ENCODE measurements at places on chromosomes 7 and 10.

GRCh38 chr7:8371742-8372141 lies 61.7 kb upstream of the NXPH1 start:
- DNase-seq, result no peak

- DNase-seq, result no peak
These were observed 7.2 kb downstream of the LBX1 start for GRCh38 chr10:101221963-101222531.

DNA sequence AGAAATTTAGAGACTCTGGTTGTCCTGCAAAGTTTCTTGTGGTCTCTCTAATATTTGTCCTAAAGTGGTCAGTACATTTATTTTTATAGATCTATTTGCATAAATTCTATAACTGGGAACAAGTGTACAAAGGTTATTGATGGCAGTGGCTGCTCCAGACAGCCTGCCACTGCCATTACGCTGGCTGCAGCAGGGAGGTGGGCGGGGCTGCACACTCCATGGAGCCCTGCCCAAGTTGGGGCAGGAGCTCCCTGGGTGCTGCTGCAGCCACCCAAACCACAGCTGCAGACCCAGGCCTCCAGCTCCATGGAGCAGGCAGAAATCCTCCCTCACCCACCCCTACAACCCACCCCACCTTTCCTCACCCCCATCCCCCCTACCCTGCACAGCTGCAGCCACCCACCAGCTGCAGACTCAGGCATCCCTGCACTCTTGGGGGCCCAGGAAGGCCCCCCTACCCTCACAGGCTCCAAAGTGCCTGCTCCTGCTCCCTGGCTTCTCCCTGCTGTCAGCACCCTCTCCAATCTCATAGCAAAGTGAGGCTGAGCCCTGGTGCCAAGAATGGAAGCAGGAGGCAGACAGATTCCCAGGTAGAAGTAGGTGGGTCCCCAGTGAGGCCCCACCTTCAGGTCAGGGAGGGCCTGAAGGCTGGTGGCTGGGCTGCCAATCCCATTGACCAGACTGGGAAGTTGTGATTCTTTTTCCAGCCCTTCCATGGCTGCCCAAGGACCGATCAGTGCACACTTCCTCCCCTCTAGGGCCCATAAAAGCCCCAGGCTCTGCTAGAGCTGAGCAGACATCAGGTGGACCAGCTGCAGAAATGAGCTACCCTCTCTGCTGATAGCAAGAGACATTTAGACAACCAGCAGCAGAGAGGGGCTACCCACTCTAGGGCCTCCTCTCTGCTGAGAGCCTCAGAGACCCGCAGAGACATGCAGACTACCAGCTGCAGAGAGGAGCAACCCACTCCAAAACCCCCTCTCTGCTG lies 4.8 kb upstream of the CYP3A43 start:
- DNase-seq, result no peak

DNA sequence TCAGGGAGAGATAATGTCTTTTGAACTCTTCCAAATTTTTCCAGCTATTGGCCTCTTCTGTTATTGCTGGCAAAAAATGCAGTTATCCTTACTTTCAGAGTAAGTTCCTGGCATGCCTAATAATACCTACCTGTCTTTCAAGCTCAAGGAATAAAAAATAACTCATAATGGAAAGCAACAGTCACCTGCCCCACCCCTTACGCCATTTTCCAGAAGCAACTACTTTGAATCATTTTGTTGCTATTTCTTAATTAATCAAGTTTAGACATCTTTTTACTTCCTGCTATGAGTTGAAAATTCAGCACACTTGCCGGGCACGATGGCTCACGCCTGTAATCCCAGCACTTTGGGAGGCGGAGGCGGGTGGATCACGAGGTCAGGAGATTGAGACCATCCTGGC lies 23.0 kb upstream of the CDK13 start:
- no peak for DNase-seq

All from esophagus squamous epithelium (tissue), 5 donors.